ENCODE measurements at places on chromosomes 4 and X. TPM values are rescaled to one million over a fixed set of nuclear protein-coding genes. Genes with fewer than 3 reads are reported as not detected.

Gene SMIM31
- total RNA-seq = not detected

Gene ALPK1
- total RNA-seq = 6.9 TPM

Gene WNK3
- total RNA-seq = 1.8 TPM

Gene ASMT
- not detected for total RNA-seq

Gene BMPR1B
- total RNA-seq = not detected

Gene RAB9A
- 33.4 TPM for total RNA-seq

Gene HSD17B13
- 0.49 TPM for total RNA-seq

Gene DHRSX
- total RNA-seq = 16.9 TPM

Gene MAGIX
- total RNA-seq = 1.9 TPM

GRCh38 chrX:114819509-114819908 is 197.9 kb downstream of the IL13RA2 start:
- no peak for DNase-seq

- DNase-seq = no peak
These were observed at the start of gene SLC10A6 for GRCh38 chr4:86848732-86849619. TSS of gene SLC10A6 (minus strand) at chr4:86849384. CDS start at chr4:86849115, 269 bp downstream.

- DNase-seq = no peak
These were observed 296.1 kb upstream of the LDB2 start for GRCh38 chr4:17194586-17194985.

GRCh38 chr4:36024901-36025660 is 219.2 kb downstream of the ARAP2 start:
- DNase-seq = no peak

DNA sequence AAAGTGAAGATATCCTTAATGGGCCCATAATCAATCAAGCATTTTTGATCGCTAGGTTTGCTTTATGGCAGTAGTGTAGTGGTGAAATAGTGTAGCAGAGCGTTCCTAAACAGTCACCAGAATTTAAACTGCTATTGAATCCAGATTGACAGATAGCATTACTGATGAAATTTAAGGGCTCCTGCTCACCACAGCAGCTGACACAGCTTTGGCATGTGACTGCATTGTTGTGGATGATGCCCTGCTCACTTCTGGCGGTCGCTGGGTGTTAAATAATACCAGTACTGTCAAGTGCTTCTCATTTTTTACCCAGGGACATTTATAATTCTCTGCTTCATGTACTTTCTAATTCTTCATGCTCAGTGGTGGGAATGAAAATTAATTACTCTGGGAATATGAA is 102.0 kb upstream of the ARHGAP24 start:
- DNase-seq = no peak

DNA sequence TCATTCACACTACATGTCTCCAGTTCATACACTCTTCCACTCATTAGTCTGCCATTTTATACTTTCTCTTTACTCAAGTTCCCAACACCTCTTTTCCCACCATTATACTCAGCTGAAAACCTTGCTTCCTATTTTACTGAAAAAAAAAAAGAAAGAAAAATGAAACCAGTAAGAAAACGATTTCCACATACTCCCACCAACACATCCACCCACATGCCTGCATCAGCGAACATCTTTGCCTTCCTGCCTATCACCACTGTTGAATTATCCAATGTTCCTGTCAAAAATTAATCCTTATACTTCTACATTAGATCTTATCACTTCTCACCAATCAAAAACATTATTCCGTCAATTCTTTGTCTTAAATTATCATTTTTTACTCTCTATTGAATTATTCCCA is 188.1 kb upstream of the FAM241A start:
- DNase-seq = no peak

GRCh38 chr4:44804301-44804700 is 77.9 kb upstream of the GNPDA2 start:
- no peak for DNase-seq

GRCh38 chrX:153934762-153935325 is at the start of gene NAA10:
TSS of gene NAA10 (minus strand) at chrX:153935037. CDS start at chrX:153934904, 133 bp downstream.
- peak; percentile 70 for DNase-seq

DNA sequence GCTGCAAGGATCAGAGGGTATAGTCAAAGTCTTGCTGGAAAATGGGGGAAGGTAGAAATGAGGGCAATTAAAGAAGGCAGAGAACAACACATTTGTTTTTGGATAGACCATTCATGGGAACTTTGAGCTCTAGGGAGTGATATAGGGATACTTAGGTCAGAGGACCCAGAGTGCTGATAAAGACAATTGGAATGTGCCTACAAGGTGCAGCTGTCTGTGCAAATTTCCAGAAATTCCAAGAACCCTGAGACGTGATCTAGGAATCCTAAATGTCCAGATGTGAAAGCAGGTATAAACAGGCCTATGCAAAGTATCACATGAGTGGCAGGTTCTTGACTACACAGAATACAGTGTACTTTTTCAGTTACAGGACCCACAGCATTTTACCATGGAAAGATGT is 24.2 kb downstream of the FNIP2 start:
- DNase-seq = no peak

- DNase-seq = no peak
These were observed 43.4 kb upstream of the PHF8 start for GRCh38 chrX:54087661-54088060.

DNA sequence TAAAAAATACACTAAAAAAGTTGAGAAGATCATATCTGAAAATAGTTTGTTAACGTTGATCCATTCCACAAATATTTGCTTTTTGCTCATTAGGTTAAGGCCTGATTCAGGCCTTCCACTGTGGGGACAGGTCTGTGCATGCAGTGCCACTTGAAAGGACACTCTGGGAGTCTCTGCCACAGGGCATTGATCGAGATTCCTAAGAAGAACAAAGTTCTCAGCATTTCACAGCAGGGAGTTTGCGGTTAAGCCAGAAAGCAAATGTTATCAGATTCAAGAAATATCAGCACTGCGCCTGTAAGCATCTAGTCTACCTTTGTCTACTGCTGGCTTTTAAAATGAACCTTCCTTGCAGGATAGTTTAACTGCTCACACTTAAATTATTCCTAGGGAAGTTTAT is 62.2 kb upstream of the TNIP3 start:
- no peak for DNase-seq

Measured in RPMI7951 (cell line).